ENCODE measurements at places on chromosomes 5 and 9.

DNA sequence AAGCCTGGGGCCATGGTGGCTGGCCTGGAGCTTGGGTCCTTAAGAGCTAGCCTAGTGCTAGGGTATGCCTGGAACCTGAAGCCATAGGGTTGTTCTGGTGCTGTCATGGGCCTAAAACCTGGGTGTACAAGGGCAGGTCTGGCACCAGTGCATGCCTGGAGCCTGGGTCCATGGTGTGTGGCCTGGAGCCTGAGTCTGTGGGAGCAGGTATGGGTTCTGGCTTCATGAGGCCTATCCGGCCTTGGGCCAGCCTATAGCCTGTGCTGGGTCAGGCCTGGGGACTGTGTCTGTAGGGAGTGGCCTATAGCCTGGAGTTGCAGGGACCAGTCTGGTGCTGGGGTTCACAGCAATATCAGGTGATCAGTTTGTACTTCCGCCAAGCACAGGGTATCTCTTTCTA lies 347.2 kb upstream of the MEF2C start:
- no peak for DNase-seq

DNA sequence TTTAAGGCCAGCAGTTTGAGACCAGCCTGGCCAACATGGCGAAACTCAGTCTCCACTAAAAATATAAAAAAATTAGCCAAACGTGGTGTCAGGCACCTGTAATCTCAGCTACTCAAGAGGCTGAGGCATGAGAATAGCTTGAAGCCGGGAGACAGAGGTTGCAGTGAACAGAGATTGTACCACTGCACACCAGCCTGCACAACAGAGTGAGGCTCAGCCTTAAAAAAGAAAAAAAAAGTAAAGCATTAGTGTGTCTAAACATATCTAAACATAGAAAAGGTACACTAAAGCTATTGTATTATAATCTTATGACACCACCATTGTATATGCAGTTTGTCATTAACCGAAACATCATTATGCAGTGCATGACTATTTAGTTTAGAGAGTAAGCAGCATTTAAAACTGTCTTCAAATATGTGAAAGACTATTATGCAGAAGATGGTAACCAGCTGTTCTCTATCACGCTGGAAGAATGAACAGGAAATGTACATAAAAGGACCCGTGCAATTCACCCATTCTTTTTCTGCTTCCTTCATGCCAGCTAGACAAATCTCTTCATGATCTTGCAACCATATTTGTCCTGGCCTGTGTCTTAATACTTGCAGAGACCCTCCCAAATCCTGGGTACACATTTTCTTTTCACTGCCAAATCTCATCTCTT lies 58.6 kb downstream of the ITGA1 start:
- no peak for DNase-seq

- DNase-seq, result no peak
Observed at GRCh38 chr9:61673247-61673646, 483.4 kb downstream of the SPATA31A7 start.

GRCh38 chr9:37503736-37504135 lies 18.0 kb downstream of the POLR1E start:
- DNase-seq, result no peak

DNA sequence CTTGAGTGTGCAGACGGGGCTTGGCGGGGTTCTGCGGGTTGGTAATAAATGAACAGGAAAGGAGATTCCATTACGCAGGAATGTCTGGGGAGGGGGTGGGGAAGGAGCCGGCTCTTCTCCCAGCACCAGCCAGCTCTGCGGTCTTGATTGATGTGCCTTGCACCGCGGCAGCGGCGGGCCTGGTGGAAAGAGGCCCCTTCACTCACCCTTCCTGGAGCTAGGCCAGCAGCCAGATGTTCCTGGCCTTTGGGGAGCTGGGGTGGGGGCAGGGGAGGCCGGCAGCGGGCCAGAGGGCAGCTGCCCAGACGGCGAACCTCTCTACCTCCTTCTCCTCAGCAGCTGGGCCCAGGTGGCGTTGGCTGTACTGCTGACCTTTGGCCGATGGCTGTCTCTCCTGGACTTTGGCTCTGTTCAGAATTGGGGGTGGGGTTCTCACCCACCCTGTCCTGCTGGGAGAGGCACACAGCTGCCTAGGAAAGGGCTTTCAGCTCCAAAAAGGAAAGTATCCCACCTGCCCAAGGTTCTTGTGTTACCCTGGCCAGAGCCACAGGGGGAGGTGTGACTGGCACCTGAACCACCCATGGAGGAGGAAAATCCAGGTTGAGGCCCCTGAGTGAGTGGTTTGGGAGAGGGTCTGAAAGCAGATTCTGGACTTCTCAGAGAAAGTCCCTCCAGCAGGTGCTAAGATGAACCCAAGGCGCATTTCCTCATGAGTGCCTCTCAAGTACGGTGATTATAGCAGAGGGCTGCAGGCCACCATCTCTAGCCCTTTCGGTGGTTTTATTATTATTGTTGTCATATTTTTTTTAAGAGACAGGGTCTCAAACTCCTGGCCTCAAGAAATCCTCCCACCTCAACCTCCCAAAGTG lies 58.0 kb upstream of the SYNPO start:
- no peak for DNase-seq

DNA sequence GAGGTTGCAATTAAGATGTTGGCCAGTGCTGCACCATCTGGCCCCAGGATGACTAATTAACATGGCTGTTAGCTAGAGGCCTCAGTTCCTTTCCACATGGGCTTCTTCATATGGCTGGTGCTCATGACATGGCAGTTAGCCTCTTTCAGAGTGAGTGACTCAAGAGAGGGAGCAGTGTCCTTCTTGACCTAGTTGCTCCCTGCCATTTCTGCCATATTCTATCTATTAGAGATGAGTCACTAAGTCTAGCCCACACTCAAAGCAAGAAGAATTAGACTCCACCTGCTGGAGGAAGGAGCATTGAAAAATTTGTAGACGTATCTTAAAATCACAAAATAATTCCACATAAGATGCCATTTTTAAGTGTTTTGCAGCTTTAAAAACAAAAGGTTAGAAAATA lies 651.2 kb upstream of the CCNG1 start:
- no peak for DNase-seq

DNA sequence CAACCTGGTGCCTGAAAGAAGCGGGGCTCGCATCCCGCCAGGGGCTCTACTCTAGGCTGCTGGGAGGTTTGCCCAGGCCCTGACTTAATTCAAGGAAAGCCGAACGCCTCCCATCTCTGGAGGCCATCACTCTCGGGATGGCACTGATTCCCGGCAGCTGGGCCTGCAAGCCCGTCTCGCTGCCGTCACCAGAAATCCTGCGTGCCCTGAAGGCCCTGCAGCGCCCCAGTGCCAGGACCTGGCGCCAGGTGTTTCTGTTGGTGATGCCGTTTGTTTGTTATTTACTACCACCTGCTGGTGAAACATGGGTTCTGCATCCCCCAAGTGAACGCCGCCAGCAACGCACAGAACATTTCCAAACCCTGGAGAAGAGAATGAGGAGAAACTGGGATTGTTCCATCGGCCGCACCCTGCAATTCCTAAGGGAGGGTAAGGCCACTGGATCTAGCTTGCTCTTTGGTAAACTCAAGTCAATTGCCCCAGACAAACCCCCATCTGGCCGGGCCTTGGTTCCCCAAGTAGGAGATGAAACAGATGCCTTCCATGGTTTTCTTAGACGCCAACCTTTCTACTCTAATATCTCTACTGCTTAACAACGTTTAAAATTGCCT lies 77.9 kb downstream of the AK8 start:
- DNase-seq, result peak; percentile 74

- DNase-seq, result no peak
Observed at GRCh38 chr5:112634796-112635195, 102.9 kb upstream of the APC start.

GRCh38 chr5:126044111-126044668 lies 379.0 kb upstream of the GRAMD2B start:
- no peak for DNase-seq

GRCh38 chr9:74173284-74173683 lies 323.9 kb upstream of the RORB start:
- DNase-seq, result no peak

DNA sequence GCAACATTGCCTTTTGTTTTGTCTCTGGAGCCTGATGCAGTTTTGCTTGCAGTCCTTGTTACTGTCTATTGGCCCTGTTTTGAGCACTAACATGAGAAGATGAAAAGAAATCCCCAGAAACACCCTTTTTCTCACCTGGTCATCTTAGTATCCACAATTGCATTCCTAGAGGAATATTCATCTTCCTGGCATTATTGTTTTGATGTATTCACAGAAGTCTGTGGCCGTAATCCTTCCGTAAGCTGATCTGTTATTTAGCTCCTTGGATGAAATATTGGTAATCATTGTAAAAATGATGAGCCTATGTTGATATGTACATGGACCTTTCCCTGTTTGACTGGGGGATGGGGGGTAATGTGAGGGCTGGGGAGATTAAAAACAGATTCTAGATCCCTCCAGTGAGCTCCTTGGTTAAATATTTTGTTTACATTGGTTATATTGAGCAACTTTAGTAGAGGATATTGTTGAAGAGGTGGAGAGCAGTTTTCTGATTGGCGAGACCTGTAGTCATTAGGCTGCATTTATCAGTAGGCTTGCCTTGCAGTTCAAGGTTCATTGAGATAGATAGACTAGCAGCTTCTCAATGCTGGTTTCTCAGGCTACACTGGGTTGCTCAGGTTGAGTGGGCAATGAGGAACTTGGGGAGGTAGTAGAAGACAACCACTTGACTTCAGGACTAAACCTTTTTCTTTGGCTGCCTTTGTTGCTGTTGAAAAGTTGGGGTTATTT lies 117.5 kb downstream of the MACIR start:
- DNase-seq, result no peak

All from AG08395 (cell line).